ENCODE measurements at places on chromosomes 6 and 20. TPM values are rescaled to one million over a fixed set of nuclear protein-coding genes. Genes with fewer than 3 reads are reported as not detected.
A peak's percentile ranks its signal among the peaks of the same experiment; 100 is the strongest.

Gene XPO5
- 46.1 TPM for total RNA-seq

Gene SPATA2
- total RNA-seq = 8.8 TPM

Gene CDS2
- 18.1 TPM for total RNA-seq

Gene BTNL2
- not detected for total RNA-seq

Gene PAQR8
- total RNA-seq = 14.6 TPM

GRCh38 chr20:62275219-62275618 lies 27.6 kb upstream of the ADRM1 start:
- DNase-seq = no peak
- H3K4me1 ChIP-seq = no peaks in the 10 kb centered on the region
- H3K36me3 ChIP-seq = peaks cover 58% of the 10 kb centered on the region
- H3K4me3 ChIP-seq = no peak overlapping the region
- H3K27me3 ChIP-seq = no peaks in the 10 kb centered on the region

DNA sequence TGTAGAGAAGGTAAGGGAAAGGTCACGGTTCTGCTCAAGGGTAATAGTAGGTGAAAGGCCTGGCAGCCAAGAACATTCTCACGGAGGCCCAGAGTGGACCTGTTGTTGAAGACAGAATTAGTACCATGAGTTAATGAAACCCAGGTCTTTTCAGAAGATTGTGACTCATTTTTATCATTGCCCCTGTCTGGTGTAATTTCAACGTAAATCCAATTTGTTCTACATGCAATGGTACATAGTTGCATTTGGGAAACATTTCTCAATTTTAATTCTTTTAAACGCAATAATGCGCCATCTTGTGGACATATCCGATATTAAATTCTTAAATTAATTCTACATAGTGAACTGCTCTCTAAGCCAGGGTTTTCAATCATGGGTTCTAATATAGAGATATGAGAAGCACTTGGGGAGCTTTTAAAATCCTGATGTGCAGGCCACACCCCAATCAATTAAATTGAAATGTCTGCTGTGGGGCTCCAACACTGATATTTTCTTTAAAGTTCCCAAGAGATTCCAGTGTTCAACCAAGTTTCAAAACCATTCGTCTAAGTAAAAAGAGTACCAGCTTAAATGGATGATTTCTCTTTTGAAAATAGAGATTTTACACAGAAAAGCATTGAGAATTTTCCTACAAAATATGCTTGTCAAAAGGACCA lies 257.4 kb downstream of the PLCB1 start:
- DNase-seq = no peak
- no peaks in the 10 kb centered on the region for H3K36me3 ChIP-seq
- H3K27ac ChIP-seq = no peak overlapping the region
- peaks cover 46% of the 10 kb centered on the region for H3K4me1 ChIP-seq
- H3K27me3 ChIP-seq = no peaks in the 10 kb centered on the region

DNA sequence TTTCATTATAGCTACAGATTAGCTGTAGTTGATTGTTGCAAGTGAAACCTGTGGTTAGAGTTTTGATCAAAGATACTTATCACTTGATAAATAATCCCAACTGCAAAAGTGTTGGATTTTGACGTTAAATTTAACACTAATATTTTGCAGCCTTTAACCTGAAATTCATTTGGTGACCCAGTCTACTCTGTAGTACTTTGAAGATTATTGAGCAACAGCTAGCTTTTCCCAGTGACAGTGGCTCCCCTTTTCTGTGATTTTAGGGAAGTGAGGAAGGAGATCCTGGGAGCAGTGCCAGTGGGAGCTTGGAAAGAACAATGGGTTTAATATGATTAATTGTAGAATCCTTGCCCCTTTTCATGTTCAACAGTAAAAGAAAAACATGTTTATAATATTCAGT lies 76.9 kb downstream of the NCOA3 start:
- H3K4me3 ChIP-seq = no peak overlapping the region
- peaks cover 47% of the 10 kb centered on the region for H3K4me1 ChIP-seq
- no peaks in the 10 kb centered on the region for H3K36me3 ChIP-seq
- DNase-seq = no peak
- H3K27ac ChIP-seq = no peak overlapping the region

- peak; percentile 52 for DNase-seq
- no peaks in the 10 kb centered on the region for H3K27me3 ChIP-seq
- H3K4me1 ChIP-seq = peaks cover 9% of the 10 kb centered on the region
- no peak overlapping the region for H3K27ac ChIP-seq
- peaks cover 6% of the 10 kb centered on the region for H3K36me3 ChIP-seq
Observed at GRCh38 chr6:132768051-132768517, 10.4 kb upstream of the VNN2 start.

GRCh38 chr6:106539936-106540335 lies 89.4 kb downstream of the RTN4IP1 start:
- no peak overlapping the region for H3K27ac ChIP-seq
- no peaks in the 10 kb centered on the region for H3K4me1 ChIP-seq
- no peak for DNase-seq
- H3K4me3 ChIP-seq = no peak overlapping the region

- no peaks in the 10 kb centered on the region for H3K4me1 ChIP-seq
- DNase-seq = no peak
- no peak overlapping the region for H3K4me3 ChIP-seq
- no peak overlapping the region for H3K27ac ChIP-seq
Observed at GRCh38 chr6:154930451-154930851, 64.7 kb upstream of the TIAM2 start.

GRCh38 chr6:106509420-106510089 lies 119.7 kb downstream of the RTN4IP1 start:
- peaks cover 23% of the 10 kb centered on the region for H3K4me1 ChIP-seq
- peaks cover 15% of the 10 kb centered on the region for H3K27me3 ChIP-seq
- peak overlapping the region; percentile 82 for H3K4me3 ChIP-seq
- H3K27ac ChIP-seq = no peak overlapping the region
- no peaks in the 10 kb centered on the region for H3K36me3 ChIP-seq
- DNase-seq = no peak

- no peaks in the 10 kb centered on the region for H3K36me3 ChIP-seq
- no peak for DNase-seq
- H3K27ac ChIP-seq = no peak overlapping the region
- H3K4me1 ChIP-seq = peaks cover 33% of the 10 kb centered on the region
- peaks cover 42% of the 10 kb centered on the region for H3K27me3 ChIP-seq
Observed at GRCh38 chr6:151808371-151809241, 1.1 kb downstream of the ESR1 start.

GRCh38 chr20:9415426-9415825 lies 99.0 kb upstream of the LAMP5 start:
- no peaks in the 10 kb centered on the region for H3K4me1 ChIP-seq
- DNase-seq = no peak

DNA sequence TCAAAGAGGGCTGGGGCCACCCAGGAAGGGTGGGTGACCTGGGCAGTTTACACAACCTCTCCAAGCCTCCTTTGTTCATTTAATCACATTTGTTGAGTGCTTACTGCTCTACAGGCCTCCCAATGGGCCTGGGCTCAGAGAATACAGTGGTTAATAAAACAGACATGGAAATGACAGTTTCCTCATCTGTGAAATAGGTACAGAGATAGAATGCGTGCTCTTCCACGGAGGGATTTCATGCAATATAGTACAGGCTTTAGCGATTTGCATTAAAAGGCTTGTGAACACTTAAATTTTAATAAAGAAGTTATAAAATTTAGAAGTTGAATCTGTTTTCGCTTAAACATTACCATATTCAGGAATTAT lies 802 bp upstream of the FERMT1 start:
- DNase-seq = no peak
- H3K36me3 ChIP-seq = no peaks in the 10 kb centered on the region
- peak overlapping the region; percentile 65 for H3K27ac ChIP-seq
- peaks cover 32% of the 10 kb centered on the region for H3K4me1 ChIP-seq
- no peak overlapping the region for H3K4me3 ChIP-seq

DNA sequence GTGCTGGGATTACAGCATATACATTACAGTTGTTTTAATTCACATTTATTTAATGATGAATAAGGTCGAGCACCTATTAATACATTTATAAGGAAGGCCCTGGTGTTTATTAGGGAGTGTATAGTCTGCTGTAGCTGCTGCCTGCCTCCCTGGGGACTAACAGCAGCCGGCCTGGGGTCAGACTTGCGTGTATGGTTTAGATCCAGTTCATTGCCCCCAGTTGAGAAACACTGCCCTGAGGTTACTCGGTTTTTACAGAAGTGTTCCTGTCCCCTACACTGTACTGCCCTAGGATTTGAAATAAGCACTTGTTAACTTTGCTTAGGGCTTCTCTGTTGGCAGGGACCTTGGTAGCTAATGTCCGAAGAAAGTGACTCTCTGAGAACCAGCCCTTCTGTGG lies 4.0 kb downstream of the TTPAL start:
- H3K36me3 ChIP-seq = peaks cover 52% of the 10 kb centered on the region
- no peaks in the 10 kb centered on the region for H3K27me3 ChIP-seq
- no peak overlapping the region for H3K27ac ChIP-seq
- H3K4me1 ChIP-seq = peaks cover 22% of the 10 kb centered on the region
